SK-N-MC (cell line): ENCODE measurements at places on chromosomes 13 and 19.

DNA sequence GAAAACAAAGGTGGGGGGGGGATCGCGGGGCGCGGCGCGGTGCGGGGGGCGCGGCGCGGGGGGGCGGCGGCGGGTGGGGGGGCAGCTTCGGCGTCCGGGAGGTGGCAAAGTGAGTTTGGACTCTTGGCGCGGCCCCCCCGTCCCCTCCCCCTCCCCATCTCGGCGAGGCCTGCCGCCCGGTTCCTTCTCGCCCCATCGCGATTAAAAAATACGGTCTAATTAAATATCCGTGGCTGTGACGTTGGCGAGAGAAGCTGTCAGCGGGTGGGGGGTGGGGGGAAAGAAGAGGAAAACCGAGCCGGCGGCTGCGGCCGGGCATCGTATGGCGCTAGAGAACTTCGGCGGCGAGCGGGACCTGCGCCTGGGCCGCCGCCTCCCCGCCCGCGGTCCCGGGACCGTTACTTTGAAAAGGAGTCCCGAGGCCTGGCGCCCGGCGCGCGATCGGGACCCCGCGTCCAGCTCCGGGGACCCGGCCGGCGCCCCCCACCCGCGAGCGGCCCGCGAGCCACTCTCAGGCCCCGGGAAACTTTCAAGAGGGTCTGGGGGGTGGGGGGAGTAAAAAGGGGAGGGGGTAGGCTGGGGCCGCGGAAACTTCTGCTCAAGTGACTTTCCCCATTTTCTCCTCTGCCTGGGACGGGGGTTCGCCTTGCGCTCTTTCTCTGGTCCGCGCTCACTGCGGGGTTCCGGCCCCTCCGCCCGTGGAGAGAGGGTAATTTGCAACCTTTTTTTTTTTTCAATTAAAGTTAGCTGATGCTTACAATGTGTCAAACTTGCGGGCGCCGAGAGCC lies 146.3 kb upstream of the ZNF536 start:
- no peak for DNase-seq

GRCh38 chr13:57784633-57785032 lies 153.1 kb downstream of the PCDH17 start:
- no peak for DNase-seq

DNA sequence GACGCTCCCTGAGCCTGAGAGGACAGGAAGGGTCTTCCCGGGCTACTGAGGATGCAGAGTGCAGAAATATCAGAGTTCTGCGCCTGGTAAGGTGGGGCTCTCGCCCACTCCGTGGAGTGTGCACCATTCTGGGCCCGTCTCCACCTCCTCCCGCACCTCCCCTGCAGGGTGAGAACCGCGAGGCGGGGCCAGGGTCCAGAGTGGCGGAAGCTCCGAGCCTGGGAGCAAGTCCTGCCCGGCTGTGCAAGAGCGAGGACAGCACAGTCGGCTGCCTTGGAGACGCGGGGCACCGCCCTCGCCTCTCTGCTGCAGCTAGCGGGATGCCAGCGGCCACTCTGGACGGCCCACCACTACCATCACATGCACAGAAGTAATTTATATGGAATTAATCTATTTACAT lies 2304.4 kb downstream of the PCDH9 start:
- no peak for DNase-seq

GRCh38 chr19:32498648-32499200 lies 82.3 kb upstream of the PDCD5 start:
- DNase-seq = no peak

- DNase-seq = no peak
These were observed 304.4 kb downstream of the DCLK1 start for GRCh38 chr13:35826626-35827254.
